ENCODE measurements at places on chromosomes 16 and 17. TPM values are rescaled to one million over a fixed set of nuclear protein-coding genes. Genes with fewer than 3 reads are reported as not detected.
A peak's percentile ranks its signal among the peaks of the same experiment; 100 is the strongest.

GRCh38 chr17:27555339-27555738 lies 75.6 kb upstream of the LGALS9 start:
- DNase-seq, result no peak

GRCh38 chr17:48494335-48494734 lies 36.5 kb downstream of the HOXB1 start:
- no peak for DNase-seq

The HSD17B1 gene
- total RNA-seq, result 1.4 TPM

- DNase-seq, result no peak
These were observed 44.7 kb upstream of the CMIP start for GRCh38 chr16:81399909-81400308.

- DNase-seq, result no peak
These were observed 44.9 kb upstream of the TANGO6 start for GRCh38 chr16:68798398-68798797.

DNA sequence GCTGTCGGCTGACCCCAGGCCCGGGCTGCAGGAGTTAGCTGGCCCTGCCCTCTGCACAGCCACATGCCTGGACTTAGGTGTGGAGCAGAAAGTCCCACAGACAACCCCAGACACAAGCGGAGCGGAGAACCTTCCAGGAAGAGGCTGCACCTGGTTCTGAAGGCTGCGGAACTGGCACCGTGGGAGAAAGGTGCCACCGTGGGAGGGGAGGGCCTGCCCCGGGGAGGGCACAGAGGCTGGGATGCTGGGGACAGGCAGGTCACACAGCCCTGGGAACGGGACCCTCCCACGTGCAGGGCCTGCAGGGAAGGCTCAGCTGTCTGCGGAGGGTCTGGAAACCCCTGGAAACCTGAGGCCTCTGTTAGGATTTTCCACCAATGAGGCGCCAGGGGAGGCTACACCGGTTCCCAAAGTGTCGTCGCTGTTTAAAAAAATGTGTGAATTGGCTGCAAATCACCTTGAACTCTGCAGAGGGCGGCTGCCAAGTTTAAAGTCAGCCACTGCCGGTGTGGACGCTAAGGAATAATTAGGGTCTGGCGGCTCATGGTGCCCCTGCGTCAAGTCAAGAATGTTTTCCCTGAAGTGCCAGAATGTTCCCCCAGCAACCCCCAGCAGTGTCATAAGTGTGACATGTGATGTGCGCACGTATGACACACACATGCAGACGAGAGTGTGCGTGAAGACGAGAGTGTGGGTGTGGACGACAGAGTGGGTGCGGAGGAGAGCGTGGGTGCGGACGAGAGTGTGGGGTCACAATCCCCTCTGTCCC lies 50.9 kb upstream of the PABPN1L start:
- DNase-seq, result no peak

The CENPX gene
- 40.2 TPM for total RNA-seq

- DNase-seq, result no peak
These were observed 115.4 kb downstream of the USP22 start for GRCh38 chr17:20927308-20927977.

DNA sequence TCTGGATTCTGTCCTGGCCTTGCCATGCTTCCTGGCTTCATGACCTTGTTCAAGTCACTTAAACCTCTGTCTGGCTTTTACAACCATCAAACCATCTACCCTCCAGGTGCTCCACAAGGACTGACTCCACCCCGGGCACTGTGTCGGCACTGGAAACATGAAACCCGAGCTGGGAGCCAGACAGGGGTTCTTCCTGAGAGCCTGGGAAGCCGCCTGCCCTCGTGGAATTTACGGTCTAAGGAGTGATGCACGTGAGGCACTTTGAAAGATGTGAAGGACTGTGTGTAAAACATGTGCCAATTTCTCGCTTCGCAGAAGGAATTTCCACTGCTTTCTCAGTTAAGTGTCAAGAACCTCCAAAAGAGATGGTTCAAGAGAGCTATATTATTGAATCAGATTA lies 11.6 kb downstream of the CDK5R1 start:
- DNase-seq, result peak; percentile 32

DNA sequence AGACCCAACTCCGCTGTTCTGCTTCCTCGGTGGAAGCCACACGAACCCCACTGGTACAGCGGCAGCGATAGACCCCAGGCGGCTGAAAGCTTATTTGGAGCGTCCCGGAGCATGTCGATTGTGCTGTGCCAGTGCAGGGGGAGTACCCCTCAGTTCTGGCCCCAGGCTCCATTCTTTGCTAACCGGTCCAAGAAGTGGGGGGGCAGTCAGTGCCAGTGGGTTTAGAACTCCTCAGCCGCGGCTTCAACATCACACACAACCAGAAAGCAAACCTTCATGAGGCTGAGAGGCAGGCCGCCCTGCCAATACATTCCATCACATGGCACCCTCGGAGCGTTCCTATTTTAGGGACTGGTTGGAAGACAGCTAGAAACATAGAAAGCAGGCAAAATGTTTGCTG lies 1.7 kb upstream of the MNT start:
- no peak for DNase-seq

GRCh38 chr16:5386989-5387388 lies 289.4 kb upstream of the EEF2KMT start:
- DNase-seq, result no peak

The EPX gene
- total RNA-seq, result not detected

- DNase-seq, result no peak
These were observed 60.9 kb downstream of the CPPED1 start for GRCh38 chr16:12742741-12743140.

DNA sequence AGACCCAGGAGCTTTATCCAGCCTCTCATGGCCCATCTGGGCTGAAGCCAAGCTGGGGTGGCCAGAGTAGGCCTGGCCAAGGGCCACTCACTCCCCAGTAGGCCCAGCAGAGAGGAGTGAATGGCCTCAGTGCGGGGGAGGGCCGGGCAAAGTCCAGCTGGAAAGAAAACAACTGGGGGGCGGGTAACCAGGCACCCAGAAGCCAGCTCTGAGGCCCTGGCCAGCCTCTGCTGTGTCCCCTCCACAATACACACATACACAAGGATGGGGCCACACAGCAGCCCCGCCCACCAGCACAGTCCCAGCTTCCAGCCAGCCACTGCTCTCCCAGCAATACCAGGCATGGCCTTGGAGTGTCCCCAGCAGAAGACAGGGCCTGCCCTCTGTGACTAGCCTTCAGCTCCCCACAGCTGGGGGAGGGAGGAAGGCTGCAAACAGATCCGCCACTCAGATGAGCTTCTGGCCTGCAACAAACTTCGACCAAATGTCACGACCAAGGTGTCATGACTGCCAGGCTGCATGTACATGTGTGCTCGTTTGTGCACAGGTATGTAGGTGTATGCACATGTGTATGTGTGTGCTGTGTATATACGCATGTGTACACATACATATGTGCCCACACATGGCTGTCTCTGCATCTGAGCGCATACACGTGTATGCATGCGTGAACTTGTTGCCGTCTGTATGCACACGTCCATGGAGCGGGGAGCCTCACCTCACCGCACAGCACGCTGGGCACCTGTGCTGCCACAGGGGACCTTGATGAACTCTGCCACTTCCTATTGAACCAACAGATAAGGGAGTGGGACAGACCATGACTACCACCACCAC lies 5.0 kb downstream of the CARHSP1 start:
- DNase-seq, result no peak

- DNase-seq, result no peak
These were observed 23.9 kb downstream of the SLC39A11 start for GRCh38 chr17:73068322-73069153.

The DYNLRB2 gene
- total RNA-seq, result not detected

The KRT20 gene
- total RNA-seq, result not detected

- DNase-seq, result no peak
These were observed 68.1 kb upstream of the ZNF750 start for GRCh38 chr17:82907797-82908542.

DNA sequence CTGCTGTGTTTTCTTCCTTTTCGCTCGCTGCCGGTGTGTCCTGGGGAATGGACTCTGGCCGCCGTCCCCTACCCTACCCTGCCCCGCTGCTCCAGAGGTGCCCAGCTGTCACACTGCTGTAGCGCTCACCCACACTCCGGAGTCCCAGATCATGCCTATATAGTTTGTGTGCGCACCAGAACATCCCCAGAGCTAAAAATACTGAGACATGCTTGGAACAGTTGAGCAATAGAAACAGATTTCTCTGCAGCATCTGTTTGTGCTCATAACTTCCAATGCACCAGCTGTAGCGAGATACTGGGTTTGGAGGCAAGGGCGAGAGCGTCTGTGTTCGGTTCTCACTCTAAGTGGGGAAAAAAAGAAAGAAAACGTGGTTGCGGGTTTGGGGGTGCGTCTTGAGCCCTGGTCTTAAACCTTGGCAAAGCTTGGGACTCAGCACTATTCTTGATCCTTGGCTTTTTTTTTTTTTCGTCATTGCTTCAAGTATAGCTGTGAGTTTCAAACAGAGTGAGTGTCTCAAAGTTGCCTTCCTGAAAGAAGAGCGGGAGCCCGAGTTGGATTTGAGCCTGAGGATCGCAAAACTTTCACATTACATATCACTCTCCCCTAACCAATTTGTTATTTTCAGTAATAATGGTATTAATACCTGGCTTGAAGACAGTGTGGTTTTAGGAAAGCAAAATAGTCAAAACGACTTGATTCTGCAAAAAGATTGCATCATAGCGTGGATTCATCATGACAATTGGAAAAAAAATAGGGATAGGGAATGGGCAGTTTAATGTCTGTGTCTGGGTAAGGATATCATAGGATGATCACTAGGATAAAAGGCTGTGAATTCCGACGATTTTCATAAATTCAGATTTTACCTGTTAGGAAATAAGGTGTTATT lies 621 bp downstream of the KCNJ2 start:
- no peak for DNase-seq

The CDH13 gene
- total RNA-seq, result 27.2 TPM

DNA sequence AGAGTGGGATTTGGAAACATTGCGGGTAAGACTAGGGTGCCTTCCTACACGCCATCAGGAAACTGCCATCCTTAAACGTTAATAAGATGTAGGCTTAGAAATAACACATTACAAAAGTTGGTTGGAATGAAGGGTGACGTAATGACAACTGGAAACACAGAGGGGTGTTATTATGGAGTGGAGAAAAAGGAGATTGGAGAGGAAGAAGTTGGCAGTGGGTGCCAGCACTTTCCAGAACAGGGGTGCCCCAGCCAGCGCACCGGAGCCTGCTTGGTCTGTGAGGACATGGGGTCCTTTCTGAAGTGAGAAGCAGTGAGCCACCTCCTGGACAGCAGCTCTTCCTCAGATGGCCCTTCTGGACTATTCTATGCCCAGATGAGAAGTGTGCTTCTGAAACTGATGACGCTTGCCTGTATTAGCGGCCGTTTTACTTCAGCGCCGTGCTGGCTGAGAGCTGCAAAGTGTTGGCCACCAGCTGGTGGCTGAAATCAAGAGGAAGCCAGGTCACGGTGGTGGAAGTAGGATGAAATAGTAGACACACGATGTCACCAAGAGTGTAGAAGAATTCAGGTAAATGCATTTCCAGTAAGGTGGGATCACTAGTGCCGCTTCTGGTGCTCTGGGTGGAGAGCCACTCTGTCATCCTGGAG lies 244.8 kb downstream of the NTN1 start:
- no peak for DNase-seq

The SHISA6 gene
- not detected for total RNA-seq

The GABARAPL2 gene
- total RNA-seq, result 109 TPM

DNA sequence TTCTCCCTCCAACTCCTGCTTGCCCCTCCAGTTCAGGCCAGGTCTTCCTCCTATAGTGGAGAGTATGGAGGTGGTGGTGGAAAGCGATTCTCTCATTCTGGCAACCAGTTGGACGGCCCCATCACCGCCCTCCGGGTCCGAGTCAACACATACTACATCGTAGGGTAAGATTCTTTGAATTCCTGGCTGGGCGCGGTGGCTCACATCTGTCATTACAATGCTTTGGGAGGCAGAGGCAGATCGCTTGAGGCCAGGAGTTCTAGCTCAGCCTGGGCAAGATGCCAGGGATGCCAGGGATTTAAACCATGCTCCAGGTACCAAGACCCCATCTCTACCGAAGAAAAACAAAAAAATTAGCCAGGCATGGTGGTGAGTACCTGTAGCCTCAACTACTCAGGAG lies 1.4 kb downstream of the ZG16 start:
- no peak for DNase-seq

- DNase-seq, result no peak
These were observed 142.0 kb upstream of the RCVRN start for GRCh38 chr17:10046786-10047785.
